ENCODE measurements at places on chromosomes 12 and 14.

- no peak for DNase-seq
Observed at GRCh38 chr12:102417055-102417454, 63.3 kb downstream of the IGF1 start.

DNA sequence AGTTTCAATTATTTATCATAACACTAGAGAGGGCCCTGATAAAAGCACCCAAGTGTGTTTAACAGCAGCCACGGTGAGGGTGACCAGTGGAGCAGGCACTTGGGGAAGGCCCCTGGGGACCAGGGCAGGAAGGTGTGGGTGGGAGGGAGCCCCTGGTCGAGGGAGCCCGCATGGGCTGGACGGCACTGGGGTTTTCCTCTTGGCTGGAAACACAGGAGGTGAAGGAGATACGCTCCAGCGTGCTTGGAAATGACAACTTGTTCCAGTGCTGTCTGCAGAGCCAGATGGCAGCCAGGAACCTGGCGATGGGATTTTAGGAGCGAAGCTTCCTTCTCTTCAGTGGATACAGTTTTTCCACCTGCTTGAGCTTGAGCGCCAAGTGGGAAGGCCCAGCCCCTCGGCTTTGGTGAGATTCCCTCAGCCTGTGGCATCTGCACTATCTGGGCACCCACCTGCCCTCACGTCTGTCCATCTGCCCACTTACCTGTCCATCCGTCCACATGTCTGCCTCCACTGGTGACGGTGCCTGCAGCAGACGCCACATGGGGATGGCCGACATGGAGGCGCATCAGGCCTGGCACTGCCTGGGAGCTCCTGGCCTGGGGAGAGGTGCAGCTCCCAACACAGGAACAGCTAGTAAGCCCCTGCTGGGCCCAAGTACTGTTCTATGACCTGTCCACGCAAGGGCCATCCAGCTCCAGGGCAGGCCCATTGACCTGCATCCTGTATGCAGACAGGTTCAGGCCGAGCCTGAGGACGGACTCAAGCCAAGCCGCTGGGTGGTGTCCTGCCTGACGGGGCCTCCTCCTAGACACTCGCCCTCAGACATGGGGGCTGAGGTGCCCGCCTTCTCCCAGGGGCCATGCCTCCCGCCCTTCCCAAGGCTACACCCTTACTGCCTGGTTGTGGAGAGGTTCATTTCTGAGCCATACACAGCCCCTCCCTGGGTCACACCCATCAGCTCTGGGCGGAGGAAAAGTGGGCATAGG is 192.2 kb upstream of the C14orf180 start:
- no peak for DNase-seq

DNA sequence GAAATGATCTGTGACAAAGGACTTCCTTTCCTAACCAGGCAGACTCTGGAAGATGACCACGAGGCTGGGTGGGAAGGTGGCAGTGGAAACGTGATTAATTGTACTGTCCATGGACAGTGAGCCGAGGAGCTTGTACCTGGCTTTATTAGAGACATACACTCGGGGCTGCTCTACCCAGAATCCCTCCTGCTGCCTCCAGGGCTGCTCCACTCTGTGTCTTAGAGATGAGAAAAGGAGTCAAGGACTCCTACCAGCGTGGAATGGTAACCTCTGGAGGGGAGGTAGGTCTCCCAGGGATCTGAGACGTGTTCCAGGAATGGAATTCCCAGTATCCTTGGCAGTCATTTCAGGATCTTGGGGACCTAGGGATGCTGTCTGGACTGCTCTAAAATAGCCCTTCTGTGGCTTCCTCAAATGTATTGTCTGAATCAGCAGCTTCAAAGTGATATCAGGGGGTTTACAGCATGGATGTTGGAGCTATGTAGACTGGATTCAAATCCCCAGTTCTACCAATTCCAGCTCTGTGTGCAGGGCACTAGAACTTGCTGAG is 237.8 kb downstream of the CACNA1C start:
- DNase-seq: no peak

GRCh38 chr12:97936165-97936564 is 473.6 kb downstream of the RMST start:
- no peak for DNase-seq

DNA sequence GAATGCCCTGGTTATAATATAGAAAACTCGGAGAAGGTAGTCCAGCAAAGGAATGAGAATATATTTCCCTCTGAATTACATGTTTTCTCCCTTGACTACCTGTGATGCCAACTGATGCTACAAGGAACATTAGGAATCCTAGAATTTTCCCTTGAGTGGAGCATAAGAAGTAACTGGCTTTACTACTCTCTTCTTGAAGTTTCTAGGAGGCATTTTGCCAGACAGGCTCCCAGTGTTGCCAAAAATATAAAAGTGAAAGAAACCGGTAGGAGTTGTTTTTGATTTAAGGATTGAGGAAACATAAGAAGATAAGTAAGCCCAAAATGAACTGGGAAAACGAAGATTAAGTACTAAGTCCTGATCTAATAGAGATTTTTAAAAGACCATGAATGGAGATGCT is 693.4 kb downstream of the NOVA1 start:
- no peak for DNase-seq

DNA sequence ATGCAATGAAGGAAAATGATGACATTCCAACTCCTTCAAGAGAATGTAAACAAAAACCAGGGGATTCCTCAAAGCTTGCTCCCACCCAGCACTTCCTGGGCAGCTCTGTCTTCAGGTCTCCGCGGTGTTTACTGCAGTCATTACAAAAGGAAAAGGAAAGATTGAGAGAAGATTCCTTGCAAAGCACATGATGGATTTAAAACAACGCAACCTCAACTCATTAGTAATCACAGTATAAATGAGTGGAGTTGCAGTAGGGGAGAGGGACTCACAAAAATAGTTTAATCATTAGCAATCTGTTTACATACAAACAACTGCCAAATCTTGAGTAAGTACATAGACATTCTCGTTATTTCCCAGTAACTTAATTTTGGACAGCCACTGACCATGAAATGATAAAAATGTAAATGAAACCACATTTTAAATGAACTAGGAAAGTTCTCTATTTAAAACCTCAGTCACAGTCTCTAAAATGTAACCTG is 49.7 kb upstream of the OVCH1 start:
- no peak for DNase-seq

- DNase-seq: no peak
Observed at GRCh38 chr14:74549588-74549987, 56.0 kb downstream of the ISCA2 start.

GRCh38 chr12:107884769-107885694 is 110.5 kb downstream of the ASCL4 start:
- DNase-seq: no peak

GRCh38 chr14:100674428-100674827 is 52.3 kb upstream of the DLK1 start:
- no peak for DNase-seq

GRCh38 chr12:69720750-69721149 is 17.9 kb upstream of the RAB3IP start:
- no peak for DNase-seq

- no peak for DNase-seq
Observed at GRCh38 chr14:63956326-63956725, 103.5 kb downstream of the SYNE2 start.

DNA sequence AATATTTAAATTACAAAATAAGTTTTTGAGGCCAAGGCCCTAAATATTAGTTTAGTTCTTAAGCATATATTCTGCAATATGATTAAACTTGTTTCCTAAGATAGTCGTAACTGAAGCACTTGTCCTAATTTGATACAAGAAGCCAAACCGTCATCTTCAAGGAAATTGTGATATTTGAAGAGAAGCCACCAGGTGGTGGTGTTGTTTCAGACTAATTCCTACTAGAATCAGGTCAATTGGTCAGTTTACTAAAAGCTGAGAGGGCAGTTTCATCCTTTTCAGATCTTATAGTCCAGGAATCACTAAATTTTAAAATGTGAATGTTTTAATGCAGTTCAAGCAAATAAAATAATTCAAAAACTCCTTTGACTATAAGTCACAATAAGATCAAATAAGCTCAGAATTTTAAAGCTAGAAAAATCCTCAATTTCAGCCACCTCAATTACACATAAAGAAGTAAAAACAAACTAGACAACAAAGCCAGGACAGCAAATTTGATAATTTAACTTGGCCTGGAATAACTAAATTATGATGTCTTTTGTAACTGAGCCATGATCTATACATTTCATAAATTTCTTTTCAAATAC is 7.1 kb upstream of the ARL1 start:
- no peak for DNase-seq

DNA sequence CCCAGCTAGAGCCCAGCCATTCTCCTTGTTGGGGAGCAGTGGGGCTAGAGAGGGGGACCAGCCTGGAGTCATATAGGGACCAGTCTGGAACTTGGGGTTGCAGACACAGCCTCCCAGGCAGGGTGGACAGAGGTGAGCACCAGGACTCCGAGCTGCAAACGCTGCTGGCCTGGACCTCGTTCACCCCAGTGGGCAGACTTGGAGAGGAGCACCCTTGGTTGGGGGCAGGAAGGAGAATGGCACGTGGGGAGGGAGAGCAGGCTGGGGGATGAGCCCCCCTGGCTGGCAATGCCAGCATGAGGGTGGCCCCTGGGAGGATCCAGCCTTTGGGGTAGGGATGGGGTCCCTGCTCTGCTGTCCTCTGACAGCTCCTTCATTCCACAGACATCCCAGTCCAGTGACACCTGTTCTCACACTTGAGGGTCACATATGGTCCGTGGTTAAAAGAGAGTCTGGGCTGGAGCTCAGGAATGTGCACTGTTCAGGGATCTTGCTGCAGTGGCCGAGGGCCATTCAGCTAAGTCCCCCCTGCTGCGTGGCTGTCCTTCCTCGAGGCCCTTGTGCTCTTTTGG is 2.8 kb downstream of the LBHD2 start:
- no peak for DNase-seq

GRCh38 chr14:21527318-21527679 is 1.2 kb upstream of the SALL2 start:
- no peak for DNase-seq

DNA sequence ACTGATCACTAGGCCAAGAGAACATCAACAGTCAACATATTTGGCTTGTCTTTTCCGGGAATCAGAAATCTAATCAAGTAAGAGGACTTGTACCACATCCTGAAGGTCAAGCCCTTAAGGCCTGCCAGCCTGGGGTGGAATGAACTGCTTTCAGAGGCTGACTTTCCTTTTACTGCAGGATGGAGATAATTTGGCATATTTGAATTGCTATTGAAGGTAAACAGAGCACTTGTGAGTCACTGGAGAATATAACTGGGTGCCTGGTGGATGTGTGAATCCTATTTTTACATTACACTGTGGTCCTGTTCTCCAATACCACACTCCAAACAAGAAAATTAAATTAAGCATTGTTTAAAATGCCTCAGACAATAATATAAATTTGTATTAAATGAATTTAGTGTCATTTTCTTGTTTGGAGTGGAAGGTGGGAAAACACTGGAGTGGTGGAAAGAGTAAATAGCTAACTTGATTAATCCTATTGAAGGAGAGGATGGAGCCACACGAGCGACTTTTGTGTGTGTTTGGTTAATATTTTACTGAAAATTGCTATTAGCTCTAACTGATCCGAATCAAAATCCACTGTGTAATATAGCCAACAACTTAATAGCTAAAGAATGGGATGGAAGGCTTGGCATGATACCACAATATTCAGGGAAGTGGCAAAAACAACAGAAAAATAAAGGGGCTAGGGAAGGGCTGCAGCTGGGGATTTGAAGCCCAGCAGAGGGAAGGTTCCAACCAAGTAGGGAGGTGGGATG is 89.4 kb downstream of the OTX2 start:
- DNase-seq: no peak

GRCh38 chr12:58184212-58184611 is 242.8 kb downstream of the ATP23 start:
- no peak for DNase-seq

GRCh38 chr14:39015360-39015961 is 87.6 kb downstream of the SEC23A start:
- DNase-seq: no peak

DNA sequence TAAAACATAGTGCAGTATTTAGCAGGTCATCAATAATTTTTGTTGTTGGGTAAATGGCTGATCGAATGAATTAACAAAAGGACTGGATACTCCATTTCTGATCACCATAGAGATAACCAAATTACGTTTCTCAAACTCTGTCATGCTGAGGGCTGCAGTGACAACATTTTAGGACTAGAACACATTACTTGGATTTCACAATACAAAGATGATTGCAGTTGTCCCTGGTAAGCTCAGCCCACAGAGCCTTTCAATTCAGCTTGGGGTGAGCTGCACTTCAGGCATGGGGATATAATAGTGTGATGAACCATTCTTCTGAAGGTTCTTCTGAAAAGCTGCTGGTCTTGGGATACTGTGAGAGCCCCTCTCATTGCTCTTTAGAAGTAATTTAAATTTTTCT is 74.3 kb downstream of the FAR2 start:
- DNase-seq: no peak

- DNase-seq: no peak
Observed at GRCh38 chr14:22419620-22420019, 169.4 kb downstream of the DAD1 start.

DNA sequence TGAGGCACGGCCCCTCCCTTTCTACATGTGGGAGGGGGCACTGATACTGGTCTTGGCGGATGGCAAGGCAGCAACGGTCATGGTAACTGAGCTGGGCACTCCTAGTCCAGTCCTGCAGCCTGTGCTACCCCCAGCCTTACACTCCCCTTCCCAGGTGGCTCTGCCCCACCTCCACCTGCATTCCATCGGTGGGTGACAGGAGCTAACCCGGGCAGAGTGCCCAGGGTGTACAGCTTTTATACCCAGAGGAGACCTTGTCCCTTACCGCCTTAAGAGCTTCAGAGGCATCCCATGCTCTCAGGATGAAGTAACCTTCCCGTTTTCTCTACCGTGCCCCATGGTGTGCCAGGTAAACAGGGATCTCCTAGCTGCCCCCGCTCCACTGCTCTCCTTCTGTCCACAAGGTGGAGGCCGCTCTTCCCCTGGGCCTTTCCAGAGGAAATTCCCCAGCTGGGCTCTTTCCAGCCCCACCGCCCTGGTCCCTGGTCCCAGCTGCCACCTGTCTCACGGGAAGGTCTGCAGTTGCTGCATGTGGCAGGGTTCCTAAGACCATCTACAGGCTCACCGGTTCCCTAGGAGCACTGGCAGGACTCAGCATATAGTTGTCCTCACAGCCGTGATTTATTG is 20.5 kb downstream of the BRI3BP start:
- DNase-seq: no peak

DNA sequence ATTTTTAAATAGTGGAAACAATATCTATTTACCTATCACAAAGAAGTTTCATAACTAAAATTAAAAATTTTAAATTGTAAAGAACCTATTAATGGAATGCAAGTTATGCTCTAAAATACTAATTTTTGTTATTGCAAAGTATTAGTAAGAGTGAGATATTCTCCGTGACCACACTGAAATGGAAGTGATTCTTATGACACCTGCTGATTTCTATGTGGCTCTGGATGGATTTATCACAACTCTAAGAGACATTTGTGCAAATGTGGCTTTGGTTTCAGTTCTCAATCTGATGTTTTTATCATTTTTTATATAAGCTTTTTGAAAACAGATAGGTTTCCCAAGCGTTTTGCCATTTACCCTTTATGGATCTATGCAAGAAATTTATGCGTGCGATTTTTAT is 497.8 kb downstream of the NAV3 start:
- DNase-seq: no peak

DNA sequence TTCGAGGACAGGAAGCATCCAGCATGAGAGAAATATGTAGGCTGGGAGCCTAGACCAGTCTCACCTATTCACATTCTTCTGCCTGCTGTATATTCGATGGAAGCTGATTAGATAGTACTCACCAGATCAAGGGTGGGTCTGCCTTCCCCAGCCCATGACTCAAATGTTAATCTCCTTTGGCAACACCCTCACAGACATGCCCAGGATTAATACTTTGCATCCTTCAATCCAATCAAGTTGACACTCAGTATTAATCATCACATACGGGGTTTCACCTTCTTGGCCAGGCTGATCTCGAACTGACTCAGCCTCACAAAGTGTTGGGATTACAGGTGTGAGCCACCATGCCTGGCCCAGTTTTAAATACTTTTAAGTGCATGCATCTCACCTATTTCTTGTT is 30.5 kb upstream of the SLC10A1 start:
- DNase-seq: no peak

Data from effector CD4-positive, alpha-beta T cell (primary cell).